GM12891 (cell line): ENCODE measurements at places on chromosomes 2 and 18.

DNA sequence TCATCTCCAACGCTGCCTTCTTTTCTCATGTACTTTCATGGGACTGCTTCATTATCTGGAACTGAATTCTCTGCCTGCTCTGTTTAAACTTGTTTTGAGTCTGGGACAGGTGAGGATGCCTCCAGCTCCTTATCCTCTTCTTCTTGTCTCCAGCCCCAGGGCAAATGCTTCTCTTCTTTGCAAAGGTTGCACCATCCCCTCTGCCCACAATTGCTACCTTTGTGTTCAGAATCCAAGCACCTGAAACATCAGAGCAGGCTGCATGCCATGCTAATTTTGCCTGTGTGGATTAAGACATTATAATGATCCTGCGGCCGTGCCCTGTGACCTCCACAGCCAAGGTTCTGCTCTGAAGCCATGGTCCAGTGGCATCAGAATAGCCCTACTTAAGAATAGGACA lies 309.5 kb downstream of the EPHA4 start:
- DNase-seq, result no peak

- no peak for DNase-seq
Observed at GRCh38 chr2:165674780-165675179, 119.3 kb downstream of the GALNT3 start.

DNA sequence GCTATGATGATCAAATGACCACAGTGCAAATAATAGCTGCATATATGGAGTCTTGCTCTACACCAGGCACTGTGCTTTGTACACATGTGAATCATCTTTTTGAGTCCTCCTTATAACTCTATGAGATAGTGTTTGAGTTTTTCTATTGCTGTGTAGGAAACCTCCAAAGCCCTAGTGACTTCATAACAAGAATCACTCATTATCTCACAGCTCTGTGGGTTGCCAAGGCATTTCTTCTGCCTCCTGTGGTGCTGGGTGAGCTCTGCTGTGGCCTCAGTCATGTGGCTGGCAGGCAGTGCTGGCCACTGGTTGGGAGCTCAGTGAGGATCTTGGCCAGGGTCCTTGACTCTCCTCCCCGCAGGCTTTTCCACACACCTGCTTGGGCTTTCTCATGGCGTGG lies 153.4 kb downstream of the CAPN13 start:
- DNase-seq, result no peak

GRCh38 chr2:200379481-200380090 lies 73.1 kb downstream of the SPATS2L start:
- no peak for DNase-seq

- no peak for DNase-seq
Observed at GRCh38 chr2:59882822-59883221, 670.6 kb downstream of the BCL11A start.

DNA sequence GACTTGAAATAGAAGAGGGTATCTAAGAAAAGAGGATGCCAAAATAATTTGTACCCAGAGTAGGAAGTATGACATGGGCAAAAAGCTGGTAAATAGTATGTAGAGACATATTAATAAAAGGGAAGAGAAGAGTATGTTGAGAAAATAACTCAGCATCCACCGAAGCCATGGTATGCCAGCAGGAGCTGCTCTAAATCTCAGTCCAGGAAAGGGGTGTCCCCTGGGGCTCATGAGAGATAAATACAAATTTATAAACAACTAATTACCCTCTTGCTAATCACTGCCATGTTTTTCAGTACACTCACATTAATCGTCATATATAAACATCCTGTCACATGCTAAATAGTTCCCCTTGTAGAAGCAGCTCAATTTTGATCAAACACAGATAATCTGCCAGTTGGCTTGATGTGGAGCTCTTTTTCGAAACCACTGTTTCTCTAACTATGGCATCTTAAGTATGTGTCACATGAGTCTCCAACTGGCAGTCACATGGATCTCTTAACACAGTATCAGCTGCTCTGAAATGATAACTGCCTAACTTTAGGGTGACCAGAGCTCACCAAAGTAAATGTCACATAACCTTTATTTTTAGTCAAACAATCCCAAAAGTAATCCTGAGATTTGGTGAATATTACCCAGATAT lies 31.9 kb downstream of the EXOC6B start:
- no peak for DNase-seq

GRCh38 chr2:181074457-181074856 lies 94.1 kb downstream of the UBE2E3 start:
- DNase-seq, result no peak

GRCh38 chr2:31381601-31382000 lies 32.9 kb downstream of the XDH start:
- no peak for DNase-seq

- DNase-seq, result no peak
Observed at GRCh38 chr2:84886791-84887190, 5.9 kb upstream of the TRABD2A start.

DNA sequence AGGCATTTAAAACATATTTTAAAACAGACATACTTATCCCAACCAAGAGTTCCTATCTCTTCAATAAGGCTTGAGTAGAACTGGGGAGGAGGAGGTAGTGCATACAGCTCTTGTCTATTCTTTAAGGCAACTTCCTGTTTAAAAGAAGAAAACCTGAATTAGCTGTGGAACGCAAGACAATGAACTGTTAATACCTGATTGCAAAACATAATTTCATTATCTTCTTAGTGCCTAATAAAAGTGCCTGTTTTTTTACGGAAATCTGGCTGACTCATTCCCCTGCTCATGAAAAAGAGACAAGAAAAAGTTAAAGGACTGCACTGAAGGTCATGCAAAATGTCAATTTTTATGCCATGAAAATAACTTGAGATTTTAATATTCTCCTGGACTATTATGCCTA lies 19.2 kb downstream of the FANCL start:
- DNase-seq, result no peak

DNA sequence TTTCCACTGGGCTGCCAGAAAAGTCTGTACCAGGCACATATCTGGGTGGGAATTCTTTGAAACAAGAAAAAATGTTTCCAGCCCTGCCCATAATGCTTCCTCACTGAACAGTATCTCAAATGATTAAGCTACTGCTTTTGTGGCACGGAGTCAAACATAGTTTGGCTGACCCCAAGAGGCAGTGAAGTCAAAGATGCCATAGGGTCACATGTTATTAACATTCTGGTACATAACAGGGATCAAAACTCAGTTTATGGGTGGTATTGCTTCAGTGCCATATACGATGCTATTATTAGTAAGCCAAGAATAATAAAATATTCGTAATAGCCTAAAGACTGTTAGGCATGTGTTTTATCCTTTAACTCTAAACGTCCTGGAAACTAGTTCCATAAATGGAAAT lies 112.4 kb downstream of the FEZ2 start:
- no peak for DNase-seq
